ENCODE measurements at places on chromosomes 7 and 10.

DNA sequence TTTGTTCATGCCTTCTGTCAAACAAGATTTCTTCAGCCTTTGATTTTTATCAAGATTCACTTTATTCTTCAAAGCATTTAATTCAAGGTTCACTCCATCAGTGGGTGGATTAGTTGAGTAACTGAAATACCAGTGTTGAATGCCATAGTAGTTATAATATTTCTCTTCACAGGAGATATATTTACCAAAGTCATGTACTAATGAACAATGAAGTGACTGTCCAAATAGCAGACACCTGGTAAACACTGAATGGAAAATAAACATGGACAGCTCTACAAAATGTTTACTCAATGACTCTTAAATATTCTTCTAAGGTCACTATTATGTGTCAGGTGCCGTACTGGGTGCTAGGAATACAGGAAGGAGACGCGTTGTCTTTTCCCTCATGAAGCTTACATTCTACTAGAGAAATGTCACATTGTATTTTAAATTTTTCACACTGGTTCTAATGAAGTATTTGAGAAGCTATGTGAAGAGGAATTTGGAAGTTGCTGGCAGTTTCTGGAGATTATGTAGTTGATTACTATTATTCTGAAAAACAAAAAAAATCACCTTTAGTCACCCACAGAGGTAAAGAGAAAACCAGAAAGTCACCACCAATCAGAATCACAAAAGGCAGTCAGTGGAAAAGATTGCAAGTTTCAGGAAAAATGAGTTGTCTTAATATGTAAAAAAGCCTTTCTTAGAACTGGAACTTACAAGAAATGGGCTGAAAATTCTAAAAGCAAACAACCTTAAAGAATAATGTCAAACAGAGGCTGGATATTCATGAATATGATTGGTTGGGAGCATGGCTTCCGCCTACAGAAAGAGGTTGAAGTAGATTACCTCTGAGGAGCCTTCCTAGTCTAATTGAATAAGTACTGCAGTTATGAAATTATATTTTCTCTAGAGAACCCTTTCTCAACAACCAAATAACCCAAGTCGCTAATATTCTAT lies 84.5 kb downstream of the RTKN2 start:
- DNase-seq: no peak

GRCh38 chr7:70710651-70711050 lies 421.3 kb upstream of the GALNT17 start:
- no peak for DNase-seq

- DNase-seq: no peak
Measured at GRCh38 chr10:133067149-133068105, 20.3 kb upstream of the ADGRA1 start.

DNA sequence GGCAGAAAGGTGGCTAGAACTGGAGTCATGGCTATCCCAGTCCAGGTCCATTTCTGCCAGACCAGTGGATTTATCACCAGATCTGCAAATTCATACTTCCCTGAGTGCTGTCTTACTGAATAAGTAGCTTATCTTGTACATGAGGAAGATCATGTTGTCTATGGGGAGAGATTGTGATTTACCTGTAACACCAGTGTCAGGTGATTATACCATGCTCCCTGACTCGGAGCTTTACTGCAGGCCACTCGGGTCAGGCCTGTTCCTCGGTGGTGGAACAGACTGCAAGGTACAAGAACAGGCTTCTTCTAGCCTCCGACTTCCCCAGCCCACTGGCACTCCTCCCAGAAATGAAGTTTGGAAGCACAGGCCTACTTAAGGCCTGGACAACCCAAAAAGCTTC lies 42.6 kb upstream of the DLG5 start:
- no peak for DNase-seq

DNA sequence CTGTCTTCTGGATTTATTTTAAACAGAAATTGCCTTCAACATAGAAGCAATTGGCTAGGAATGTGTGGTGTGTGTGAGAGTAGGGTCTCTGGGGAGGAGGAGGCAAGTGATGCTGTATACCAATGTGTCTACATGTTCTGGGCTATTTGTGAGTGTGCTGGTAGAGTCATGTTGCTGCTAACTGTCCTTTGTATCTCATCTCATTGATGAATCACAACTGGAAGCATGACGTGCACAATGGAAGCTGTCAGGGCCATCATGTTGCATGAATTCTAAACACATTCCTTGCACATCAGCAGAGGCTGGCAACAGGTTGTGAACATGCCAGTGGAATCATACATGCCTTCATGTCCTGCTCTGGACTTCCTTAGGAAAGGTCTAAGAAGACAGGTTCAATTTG lies 199.7 kb downstream of the BMPER start:
- no peak for DNase-seq

All from cortex of kidney (tissue), 1 donor.